ENCODE measurements at places on chromosomes 1 and 21.

GRCh38 chr1:180997843-180998504 lies 24.7 kb downstream of the STX6 start:
- DNase-seq: no peak

- DNase-seq: no peak
Observed at GRCh38 chr1:148385371-148386030, 97.6 kb downstream of the PPIAL4G start.

DNA sequence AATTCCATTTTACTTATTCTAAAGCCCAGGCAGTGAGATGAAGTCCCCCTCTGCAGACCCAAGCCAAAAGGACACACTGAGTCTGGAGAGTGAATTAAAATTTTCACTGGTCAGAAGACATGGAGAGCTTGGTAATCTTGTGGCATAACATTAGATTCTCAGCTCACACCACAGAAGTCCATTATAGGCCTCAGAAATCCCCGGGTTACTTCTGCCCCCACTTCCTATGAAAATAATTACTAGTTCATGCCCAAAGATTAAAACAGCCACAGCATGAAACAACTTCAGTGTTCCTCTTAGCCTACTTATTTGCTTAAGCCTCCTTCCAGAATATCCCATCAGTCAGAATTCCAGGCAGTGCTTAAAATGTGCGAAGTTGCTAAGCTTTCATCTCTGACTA lies 123.3 kb downstream of the ZC3H11B start:
- DNase-seq: no peak

- no peak for DNase-seq
Observed at GRCh38 chr1:41315871-41316270, 45.4 kb upstream of the FOXO6 start.

GRCh38 chr1:25526753-25527152 lies 16.7 kb upstream of the LDLRAP1 start:
- DNase-seq: no peak

GRCh38 chr1:229941831-229942230 lies 125.2 kb upstream of the GALNT2 start:
- no peak for DNase-seq

DNA sequence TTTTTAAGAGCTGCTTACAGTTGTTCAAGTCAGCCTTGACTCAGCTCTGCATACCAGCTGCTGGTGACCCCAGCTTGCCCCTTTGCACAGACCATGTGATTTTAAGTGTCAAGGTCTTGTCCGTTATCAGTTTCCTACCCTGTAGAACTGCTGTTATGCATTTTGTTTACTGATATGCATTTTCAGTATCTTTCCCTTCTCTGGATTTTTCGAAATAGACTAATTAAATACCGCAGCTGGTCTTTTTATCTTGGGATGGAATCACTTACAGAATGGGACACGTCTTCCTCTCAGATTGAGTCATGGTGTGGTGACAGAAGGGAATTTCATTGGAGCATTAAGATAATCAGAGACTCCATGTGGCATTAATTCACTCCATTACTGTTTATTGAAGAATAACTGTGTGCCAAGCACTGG lies 145.6 kb downstream of the FMN2 start:
- DNase-seq: no peak

DNA sequence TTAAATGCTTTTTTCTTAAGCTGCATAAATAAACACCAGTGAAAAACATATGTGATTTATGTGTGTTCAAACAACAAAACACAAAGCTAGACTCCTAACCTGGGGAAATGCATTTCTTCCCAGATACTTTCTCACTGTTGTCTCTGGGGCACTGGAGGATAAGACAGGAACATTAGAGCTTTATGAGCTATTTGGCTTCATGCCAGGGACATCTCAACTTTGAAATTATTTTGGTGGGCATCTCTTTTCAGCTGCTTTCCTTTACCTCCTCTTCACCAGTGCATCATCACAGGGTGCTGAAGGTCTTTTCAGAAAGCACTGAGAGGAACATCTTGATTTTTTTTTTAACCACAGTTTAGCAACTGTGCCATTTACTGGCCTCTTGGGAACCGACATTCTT lies 212.9 kb downstream of the DNM3 start:
- no peak for DNase-seq

DNA sequence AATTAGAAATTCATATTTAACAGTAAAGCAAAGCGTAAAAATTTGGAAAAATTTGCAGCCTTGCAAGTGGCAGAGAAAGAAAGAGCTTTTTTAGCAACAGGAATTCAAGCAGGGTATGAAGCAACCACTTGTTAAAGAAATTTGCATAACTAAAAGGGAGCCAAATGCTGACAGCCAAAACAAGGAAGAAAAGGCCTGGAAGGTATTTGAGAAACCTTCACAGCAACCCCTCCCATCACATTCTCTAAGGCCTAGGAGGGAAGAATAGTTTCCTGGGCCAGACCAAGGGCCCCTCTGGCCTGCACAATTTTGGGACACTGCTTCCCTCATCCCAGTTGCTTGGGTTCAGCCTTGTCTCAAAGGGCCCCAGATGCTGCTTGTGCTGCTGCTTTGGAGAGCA lies 672.4 kb upstream of the TMPRSS15 start:
- no peak for DNase-seq

GRCh38 chr21:33289199-33289819 lies 23.1 kb downstream of the IL10RB start:
- DNase-seq: no peak

GRCh38 chr1:176670853-176671252 lies 207.9 kb downstream of the PAPPA2 start:
- DNase-seq: no peak

DNA sequence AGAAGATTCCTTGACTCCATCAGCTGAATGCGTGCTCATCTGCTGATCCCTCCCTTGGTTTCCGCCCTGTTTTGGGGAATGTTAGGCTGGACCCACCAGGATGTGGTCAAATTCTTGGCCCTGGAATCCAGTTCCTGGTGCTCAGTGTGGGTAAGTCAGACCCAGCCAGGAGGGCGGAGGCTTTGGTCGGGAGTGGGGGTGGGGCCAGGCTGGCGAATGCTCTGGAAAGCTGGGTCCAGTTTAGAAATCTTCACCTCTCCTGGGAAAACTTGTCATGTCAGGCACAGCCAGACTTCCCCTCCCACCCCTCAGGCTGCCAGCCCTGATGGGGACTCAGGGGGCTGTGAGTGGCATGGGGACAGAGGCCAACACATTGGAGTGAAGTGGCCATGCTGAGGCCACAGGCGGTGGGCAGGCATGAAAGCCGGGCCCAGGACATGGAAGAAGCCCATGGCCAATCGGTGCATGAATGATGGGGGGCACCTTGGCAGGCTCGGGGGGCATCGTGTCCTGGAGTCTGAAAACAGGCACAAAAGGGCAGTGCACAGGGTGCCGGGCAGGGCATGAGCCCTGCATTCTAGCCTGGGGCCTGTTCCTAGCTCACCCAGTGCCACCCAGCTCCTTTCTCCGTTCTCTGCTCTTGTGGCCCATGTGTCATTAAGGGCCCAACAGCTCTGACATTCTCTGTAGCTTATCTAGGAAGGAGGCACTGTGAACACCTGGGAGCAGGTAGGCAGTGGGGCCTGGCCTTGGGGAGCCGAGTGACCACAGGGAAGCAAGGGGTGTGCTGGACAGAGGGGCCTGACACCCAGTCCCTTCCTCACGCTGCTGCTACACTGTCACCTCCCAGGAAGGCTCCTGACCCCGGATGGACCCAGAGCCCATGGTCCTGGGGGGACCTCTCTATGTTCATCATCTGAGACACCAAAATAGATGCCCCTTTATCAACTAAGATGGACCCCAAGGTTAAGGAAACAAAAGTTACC lies 14.6 kb upstream of the PADI1 start:
- no peak for DNase-seq

GRCh38 chr1:41475346-41475745 lies 9.1 kb downstream of the EDN2 start:
- DNase-seq: no peak

GRCh38 chr1:66084442-66084841 lies 291.7 kb downstream of the PDE4B start:
- no peak for DNase-seq

DNA sequence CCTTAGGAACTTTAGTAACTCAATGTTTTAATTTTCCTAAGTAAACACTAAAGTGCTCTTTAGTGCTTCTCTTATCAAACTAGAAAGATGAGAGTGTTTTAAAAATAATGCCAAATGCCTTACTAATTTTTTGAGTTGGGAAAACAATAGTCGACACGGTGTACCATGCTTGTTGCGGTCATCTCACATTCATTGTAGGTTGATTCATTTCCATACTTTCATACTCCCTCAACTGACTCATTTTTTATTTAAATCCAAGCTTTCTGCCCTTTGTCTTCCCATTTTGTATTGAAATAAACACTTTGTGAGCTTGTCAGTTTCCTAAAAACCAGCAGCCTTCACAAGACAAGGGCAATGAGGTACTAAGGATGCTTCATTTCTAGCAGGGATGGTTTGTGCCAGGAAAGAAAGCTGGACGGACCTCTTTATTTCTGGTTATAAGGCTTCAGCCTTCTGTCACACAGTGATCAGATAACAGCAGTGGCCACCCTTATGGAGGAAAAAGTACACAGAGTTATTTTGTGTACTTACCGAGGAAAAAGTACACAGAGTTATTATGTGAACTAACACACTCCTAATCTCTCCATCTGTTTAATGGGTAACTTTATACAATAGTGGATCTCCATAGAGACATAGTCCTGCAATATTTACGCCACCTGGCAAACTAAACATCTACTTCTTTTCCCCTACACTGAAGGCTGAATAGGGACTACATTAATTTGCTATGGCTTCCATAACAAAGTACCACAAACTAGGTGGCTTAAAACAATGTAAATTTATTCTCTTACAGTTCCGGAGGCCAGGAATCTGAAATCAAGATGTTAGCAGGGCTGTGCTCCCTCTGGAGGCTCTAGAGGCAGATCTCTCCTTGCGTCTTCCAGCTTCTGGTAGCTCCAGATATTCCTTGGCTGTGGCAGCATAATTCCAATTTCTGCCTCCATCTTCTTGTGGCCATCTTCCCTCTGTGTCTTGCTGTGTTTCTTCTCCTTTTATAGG lies 13.0 kb upstream of the CCDC190 start:
- DNase-seq: no peak

DNA sequence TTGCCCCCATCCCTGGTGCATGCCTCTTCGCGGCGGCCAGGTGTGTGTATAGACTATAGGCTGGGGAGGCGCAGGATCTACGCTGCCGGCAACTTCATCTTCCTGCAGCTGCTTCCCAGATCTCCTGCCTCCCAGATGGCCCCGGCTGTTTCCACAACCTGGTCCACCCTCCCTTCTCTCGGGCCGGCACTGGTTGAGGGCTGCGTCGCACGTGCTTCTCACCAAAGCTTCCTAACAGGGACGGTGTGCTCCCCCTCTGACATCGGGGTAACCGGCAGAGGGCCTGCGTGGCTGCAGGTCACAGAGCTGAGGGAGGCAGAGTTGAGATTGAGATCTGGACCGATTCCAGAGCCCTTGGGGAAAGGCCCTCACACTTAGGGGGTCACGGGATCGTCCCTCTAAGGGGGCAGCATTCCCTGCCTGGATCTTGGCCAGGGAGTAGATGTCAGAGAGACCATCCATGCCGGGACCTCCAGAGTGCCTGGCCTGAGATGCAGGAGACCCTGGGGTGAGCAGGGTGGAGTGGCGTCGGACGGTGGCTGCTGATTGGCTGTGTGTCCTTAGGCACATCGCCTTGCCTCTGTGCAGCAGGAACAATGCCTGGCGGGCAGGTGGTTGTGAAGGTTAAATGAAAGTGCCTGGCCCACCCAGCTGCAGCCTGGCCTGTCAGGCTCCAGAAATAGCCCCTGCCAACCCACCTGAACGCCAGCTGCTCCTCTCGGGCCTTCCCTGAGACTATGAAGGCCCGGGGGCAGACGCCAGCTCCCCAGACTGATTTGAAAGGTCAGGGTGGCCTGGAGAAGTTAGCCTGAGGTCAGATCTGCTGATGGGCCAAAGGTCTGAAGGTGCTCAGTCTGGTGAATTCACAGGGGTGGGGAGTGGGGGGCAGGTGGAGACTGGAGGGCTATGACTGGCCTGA lies 6.1 kb upstream of the MASP2 start:
- DNase-seq: no peak

GRCh38 chr1:92118826-92119225 lies 38.7 kb downstream of the BTBD8 start:
- no peak for DNase-seq

DNA sequence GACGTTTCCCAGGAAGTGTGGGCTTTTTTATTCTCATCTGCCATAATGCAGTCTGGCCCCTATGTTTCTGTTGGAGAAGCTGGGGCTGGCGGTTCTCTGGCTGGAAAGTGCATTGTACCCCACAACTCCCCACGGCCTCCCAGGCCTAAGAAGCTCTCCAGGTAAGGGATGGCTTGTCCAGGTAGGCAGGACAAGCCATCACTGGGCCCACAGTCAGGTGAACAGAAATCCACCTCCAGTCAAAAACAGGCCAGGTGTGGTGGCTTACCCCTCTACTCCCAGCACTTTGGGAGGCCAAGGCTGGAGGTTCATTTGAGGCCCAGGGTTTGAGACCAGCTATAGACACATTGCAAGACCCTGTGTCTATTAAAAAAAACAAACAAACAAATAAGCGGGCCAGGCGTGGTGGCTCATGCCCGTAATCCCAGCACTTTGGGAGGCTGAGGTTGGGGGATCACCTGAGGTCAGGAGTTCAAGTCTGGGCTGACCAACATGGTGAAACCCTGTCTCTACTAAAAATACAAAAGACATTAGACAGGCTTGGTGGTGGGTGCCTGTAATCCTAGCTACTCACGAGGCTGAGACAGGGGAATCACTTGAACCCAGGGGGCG lies 3.1 kb upstream of the WNT9A start:
- DNase-seq: no peak

GRCh38 chr21:42361286-42361685 lies 5.0 kb downstream of the TFF1 start:
- DNase-seq: no peak

DNA sequence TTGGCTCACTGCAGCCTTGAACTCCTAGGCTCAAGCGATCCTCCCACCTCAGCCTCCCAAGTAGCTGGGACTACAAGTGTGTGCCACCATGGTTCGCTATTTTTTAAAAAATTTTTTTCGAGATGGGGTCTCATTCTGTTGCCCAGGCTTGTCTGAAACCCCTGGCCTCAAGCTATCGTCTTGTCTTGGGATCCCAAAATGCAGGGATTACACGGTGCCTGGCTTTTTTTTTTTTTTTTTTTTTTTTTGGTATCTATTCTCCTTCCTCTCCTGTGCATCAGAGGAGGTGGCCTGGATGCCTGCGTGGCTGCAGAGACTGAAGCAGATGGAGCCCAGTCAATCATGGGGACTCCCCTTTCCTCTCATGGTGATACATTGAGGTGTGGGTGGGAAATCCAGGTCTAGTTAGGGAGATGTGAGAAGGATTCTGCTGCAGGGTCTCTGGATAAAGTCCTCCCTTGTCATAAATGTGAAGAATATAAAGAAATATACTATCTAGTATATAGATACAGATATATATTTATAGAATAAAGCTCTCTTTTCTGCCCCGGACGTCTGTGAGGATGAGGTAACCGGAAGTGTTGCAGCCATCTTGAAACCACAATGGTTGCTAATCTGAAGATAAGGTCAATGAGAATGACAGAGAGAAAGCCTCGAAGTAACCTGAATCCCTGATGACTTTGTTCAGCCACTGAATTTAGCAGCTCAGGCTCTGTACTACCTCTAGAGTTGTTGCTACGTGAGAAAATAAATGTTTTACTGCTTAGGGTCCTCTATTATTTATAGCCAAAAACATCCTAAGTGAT lies 19.5 kb upstream of the RGSL1 start:
- DNase-seq: no peak

Data from stimulated activated CD8-positive, alpha-beta memory T cell treated with anti-CD3 and anti-CD28 coated beads, Interleukin-12 subunit alpha, Interleukin-12 subunit beta, amount 100 ng/mL, for 4 hours (primary cell).